T-helper 2 cell (primary cell): ENCODE measurements at places on chromosomes 4 and X.

- no peak for DNase-seq
These were observed 52.6 kb downstream of the HPRT1 start for GRCh38 chrX:134512566-134512965.

- peak; percentile 38 for DNase-seq
These were observed 8.3 kb upstream of the DAPP1 start for GRCh38 chr4:99808260-99808857.

GRCh38 chr4:13985837-13986236 lies 358.3 kb upstream of the BOD1L1 start:
- no peak for DNase-seq

GRCh38 chr4:2910409-2910808 lies 52.8 kb downstream of the NOP14 start:
- DNase-seq, result no peak
